ENCODE measurements at places on chromosomes 5 and 9.

- DNase-seq, result no peak
Observed at GRCh38 chr9:110116543-110116885, 91.4 kb downstream of the C9orf152 start.

DNA sequence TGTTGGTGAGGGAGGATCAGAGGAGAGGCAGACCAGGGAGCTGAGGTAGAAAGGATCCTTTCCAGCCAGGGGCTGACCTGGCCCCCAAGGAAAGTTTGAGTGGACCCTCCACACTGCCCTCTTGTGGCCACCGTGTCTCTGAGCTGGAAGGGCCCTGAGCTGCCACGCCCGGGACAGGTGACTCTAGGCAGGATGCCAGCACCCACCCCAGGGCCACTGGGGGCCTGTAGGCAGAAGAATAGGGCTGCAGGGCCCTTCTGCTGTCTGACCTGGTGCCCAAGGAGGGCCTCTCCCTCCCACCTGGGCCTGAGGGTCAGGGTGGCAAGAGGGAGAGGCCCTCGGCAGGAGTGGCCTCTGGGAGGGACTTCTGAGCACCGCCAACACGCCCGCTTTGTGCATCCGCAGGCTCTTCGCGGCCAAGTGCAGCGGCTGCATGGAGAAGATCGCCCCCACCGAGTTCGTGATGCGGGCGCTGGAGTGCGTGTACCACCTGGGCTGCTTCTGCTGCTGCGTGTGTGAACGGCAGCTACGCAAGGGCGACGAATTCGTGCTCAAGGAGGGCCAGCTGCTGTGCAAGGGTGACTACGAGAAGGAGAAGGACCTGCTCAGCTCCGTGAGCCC lies 76.8 kb downstream of the LMX1B start:
- DNase-seq, result peak; percentile 31

GRCh38 chr5:17190242-17190778 lies 27.1 kb upstream of the BASP1 start:
- no peak for DNase-seq

DNA sequence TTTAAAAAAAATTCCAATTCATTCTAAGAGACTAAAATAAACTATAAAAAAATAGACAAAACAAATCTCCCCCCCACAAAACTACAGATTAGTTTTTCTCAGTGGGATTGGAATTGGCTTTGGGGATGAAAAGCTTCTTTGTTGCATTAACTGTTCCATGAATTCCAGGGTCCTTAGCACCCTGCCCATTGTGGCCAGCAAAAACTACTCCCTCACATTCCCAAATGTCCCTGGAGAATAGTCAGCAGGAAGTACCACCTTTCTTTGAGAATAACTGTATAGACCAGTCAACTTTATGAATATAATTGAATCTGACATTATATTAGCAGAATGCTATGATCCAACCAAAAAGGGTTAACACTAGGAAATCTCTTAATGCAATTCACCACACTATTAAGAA lies 147.9 kb downstream of the LPAR1 start:
- DNase-seq, result no peak

GRCh38 chr9:134807716-134808446 lies 72.7 kb upstream of the FCN2 start:
- no peak for DNase-seq

GRCh38 chr5:124662181-124662781 lies 84.2 kb downstream of the ZNF608 start:
- no peak for DNase-seq

- DNase-seq, result no peak
Observed at GRCh38 chr5:96855031-96855872, 21.0 kb upstream of the ERAP2 start.

DNA sequence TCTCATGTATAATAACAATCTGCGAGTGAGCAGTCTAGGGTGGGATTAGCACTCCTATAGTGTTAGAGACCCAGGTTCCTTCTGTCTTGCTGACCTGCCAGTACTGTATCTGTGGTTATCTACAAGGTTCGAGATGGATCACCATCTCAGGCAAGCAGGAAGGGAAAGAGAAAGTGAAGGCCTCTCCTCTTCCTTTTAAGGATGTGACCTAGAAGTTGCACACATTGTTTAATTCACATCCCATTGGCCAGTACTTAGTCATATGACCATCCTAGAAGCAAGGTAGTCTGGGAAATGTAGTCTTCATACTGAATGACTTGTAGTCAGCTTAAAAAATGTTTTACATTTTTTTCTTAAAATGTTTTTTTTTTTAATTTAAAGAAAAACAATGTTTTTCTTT lies 168.6 kb downstream of the CARTPT start:
- no peak for DNase-seq

DNA sequence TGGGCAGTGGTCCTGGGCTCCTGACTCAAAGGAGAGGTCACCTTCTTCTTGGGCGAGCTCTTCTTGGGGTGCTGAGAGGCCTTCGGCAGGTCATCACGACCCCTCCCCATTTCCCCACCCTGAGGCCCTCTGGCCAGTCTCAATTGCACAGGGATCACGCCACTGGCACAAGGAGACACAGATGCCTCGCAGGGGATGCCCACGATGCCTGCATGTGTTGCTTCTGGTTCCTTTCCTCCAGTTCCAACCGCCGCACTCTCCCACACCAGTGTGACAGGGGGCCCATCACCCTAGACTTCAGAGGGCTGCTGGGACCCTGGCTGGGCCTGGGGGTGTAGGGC lies 1.3 kb downstream of the CEL start:
- no peak for DNase-seq

DNA sequence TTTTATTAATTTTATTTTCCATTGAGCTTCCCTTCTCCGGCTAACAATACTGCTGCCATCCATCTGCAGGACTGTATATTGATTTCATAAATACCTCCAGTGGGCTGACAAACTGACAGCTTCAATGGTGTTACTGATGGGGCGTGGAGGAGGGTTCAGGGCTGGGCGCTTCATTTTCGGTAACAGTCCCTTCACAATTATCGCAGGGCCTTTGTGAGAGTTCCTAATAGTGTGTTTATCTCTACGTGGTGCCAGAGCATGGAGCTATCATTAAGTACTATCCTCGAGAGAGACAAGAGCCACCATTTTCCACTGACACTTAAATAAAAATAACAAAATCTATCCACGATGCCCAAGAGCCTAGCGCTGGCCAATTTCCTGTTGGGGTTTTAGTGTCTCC lies 307.0 kb upstream of the PANK3 start:
- no peak for DNase-seq

- no peak for DNase-seq
Observed at GRCh38 chr9:129177443-129177790, 644 bp downstream of the IER5L start.

- no peak for DNase-seq
Observed at GRCh38 chr9:93090091-93090655, 5.8 kb upstream of the CARD19 start.

DNA sequence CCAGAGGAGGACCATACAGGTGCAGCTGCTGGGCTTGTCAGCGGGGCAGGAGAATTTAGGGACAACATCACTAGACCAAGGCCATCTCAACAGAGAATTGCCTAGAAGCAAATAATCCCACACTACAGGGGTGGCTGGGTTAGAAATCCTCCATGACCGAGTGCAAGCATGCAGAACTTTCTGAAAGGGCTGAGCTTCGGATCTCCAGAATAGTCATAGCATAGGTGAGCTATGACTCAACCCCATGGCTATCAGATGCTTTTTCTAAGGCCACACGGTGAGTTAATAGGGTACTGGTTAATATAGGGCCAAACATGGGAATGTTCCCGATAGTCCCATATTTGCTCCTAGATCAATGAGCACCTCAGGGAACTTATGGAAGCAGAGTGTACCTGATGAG lies 4.2 kb downstream of the KCNIP1 start:
- DNase-seq, result no peak

DNA sequence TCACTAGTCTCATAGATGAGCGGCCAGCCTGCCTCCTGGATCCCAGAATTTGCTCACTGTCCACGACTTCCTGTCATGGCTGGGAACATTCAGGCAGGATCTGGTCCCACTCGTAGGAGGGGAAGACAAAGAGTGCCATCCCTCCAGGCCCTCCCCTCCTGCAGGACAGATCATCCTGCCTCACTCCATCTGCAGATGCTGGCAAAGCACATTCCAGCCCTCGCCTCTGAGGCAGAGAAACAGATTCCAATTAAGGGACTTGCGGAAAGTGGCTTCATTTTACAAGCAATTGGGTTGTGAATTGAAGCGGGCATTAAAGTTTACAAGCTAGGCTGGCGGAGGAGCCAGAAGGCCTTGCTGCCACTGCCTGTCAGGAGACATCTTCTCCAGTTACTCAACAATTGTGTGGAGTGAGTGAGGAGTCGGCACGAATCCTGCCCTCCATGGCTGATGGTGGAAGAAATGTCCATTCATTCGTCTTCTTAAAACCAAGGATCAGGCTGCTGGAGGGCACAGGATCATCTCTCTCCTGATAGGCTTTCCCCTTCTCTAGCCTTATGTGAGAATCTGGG lies 41.8 kb upstream of the KCNMB1 start:
- no peak for DNase-seq

- no peak for DNase-seq
Observed at GRCh38 chr5:84688566-84688965, 303.9 kb upstream of the EDIL3 start.

GRCh38 chr5:2538169-2538568 lies 213.3 kb downstream of the IRX2 start:
- DNase-seq, result no peak

GRCh38 chr5:61215996-61216395 lies 53.7 kb upstream of the SMIM15 start:
- DNase-seq, result no peak

GRCh38 chr5:52725065-52725746 lies 62.5 kb upstream of the ITGA1 start:
- peak; percentile 25 for DNase-seq

DNA sequence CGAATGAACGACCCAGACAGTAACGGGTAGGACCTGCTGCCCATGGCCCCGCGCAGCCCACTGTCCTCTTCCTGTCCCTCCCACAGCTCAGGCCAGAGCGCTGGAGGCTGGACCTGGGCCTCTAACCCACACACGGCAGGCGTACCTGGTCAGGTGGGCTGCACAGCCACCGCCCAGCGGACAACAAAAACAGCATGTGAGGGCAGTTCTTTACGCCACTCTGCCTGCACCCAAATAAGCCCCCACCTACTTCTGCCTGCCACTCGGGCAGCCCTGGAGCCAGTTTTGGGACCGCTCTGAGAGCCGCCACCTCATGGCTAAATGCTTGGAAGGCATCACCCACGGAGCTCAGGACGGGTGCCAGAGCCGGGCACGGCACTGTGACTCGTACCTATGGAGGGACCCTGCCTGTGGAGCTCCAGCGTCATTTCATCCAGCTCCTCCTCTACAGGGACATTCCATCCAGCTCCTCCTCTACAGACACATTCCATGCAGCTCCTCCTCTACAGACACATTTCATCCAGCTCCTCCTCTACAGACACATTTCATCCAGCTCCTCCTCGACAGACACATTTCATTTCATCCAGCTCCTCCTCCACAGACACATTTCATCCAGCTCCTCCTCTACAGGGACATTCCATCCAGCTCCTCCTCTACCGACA lies 18.9 kb downstream of the CLPTM1L start:
- no peak for DNase-seq

DNA sequence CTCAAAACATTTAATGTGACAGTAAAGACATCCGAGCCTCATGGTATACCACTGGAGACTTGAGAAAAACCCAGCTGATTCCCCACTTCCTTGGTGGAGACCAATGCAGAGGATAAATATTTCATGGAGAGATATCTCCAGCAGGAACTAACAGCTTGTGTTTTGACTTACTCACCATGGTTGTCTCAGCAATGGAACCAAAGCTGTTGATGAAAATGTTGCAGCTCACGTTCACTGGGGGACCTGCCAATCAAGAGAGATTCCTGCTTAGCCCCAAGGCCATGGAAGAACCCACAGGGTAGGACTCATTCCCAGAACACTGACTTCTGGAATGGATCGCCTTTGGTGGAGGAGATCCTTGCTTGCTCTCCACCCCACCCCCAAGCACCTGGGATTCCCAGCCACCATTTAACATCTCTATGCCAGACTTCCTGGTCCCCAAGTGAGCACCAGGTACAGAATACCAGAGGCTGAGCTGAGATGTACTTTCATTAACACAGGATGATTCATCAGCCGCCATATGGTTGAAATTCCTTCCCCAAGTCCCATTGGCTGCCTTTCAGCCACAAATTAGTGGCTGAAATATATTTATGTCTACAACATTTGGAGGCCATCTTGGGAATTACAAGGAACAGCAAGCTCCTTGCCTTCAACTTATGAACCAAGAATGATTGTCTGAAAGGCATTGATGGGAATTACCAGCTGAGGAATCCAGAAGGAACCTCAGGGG lies 37.9 kb downstream of the GLRA1 start:
- no peak for DNase-seq

- no peak for DNase-seq
Observed at GRCh38 chr9:130054820-130055219, 1.1 kb downstream of the GPR107 start.

- DNase-seq, result no peak
Observed at GRCh38 chr9:36932198-36932597, 101.9 kb downstream of the PAX5 start.

DNA sequence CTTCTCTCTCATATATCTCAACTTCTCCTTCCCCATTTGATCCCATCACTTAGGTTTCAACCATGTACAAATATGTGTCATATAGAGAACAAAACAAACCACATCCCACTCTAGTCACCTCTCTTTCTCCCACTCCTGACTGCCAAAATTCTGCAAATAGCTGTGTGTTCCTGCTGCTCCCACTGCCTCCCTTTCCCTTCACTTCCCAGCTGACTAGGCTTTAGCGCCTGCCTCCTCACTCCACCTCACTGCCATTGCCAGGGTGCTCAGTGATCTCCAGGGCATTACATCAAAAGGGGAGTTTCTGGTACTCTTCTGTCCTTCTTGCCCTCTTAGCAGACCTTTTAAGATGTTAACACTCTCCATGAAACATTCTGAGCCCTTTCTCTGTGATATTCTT lies 675.4 kb upstream of the DMAC1 start:
- no peak for DNase-seq

DNA sequence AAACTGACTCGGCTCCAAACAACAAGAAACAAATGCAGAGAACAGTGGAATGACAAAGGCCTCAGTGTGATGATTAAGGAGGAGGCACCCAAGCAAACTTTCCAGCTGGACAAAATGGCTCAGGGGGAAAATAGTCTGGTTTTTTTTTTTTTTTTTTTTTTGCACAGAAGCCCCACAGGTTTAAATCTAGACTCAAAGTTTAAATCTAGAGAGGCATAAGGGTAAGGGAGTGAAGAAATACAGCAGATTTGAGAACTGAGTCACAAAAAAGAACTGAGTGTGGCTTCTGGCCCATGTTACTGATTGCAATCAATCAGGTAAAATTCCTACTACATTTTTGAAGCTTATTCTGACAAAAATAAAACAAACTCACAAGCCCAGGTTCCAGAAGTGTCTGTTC lies 12.3 kb downstream of the BOD1 start:
- no peak for DNase-seq

Measured in stimulated activated CD8-positive, alpha-beta memory T cell treated with anti-CD3 and anti-CD28 coated beads, Interleukin-2, amount 100 ng/mL, for 1 hour (primary cell).